ENCODE measurements at places on chromosomes 3 and 15.
A peak's percentile ranks its signal among the peaks of the same experiment; 100 is the strongest.

GRCh38 chr15:66394915-66395314, 8.2 kb downstream of the MAP2K1 start:
- DNase-seq = no peak

- DNase-seq = peak; percentile 76
Observed at GRCh38 chr3:64213962-64214379, 11.3 kb downstream of the PRICKLE2 start.

- no peak for DNase-seq
Observed at GRCh38 chr3:18027161-18027939, 284.9 kb upstream of the TBC1D5 start.

GRCh38 chr3:71734881-71735280, 9.7 kb upstream of the EIF4E3 start:
- DNase-seq = no peak

GRCh38 chr3:179452176-179452564, 900 bp upstream of the GNB4 start:
- DNase-seq = peak; percentile 53

DNA sequence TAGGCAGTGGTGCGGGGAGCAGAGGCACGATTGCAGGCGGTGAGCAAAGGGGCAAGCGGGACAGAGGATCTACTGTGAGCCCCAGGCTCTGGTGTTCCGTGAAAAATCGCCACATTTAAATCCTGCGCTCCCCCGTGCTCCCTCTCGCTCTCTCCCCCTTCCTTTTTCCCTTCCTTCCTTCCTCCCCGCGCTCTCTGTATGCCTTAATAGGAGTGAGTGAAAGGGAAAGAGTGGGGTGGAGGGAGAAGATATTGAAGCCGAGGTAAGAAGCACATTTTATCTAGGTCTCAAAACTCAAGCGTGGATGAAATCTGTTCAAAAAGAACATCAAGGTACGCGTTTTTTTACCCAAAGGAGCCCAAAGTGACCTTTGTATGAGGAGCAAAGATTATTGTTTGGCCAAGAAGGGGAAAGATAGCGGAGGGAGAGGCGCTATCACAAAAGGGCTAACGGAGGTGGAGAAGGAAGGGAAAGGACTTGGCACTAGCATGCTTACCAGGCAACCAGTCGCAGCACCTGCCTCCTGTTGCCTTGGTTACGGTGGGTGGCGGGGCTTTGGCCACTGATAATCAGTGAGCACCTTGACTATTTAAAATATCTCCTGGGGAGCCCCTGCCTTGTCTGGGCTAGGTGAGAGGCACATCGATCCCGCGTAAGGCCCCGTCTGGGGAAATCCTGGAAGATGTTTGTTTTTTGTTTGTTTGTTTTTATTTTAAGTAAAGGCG, 14.9 kb upstream of the AEN start:
- DNase-seq = no peak

DNA sequence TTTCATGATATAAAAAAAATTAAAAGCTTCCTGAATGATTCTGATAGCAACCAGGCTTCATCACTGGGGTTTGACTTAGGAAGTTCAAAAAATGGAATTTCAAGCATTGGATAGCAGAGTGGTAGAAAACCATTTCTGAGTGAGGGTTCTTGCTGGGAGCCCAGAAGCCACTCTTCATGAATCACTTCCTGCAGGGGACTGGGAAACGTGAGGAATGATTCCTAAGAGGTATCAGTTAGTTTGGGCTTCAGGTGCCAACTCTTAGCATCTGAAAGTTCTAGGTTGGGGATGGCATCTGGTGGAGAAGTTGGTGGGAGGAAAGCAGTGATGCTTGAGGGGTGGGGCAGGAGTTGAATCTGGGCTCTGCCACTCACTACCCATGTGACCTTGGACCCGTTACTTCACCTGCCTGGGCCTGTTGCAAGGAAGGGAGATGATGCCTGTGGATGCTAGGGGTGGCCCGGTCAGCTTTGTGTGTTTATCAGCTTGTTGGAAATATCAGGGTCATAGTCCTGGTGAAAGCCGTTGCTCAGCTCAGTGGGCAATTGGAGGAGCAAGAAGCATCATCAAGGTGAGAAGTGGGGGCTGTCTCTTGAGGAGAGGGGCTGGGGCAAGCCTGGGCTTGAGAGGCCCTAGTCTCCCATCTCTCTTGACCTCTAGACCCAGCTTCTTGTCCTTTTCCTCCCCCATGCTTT, 37.0 kb upstream of the TNFAIP8L3 start:
- no peak for DNase-seq

DNA sequence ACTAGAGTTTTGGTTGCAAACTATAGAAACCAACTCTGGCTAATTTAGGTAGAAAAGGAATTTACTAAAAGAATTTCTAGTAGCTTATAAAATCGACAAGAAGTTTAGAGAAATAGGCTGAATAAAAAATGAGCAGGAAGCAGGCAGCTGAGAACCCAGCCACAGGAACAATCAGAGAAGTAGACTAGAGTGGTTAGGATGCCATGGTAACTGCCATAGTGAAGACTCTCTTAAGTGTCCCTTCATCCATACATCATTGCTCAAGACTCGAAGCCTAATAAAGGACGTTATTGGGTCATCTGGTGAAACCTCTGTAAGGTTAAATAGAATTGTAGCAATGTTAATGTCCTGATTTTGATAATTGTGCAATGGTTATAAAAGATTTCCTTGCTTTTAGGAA, 13.8 kb downstream of the AVEN start:
- DNase-seq = no peak

- DNase-seq = no peak
Observed at GRCh38 chr15:59694779-59695178, 5.7 kb upstream of the BNIP2 start.

DNA sequence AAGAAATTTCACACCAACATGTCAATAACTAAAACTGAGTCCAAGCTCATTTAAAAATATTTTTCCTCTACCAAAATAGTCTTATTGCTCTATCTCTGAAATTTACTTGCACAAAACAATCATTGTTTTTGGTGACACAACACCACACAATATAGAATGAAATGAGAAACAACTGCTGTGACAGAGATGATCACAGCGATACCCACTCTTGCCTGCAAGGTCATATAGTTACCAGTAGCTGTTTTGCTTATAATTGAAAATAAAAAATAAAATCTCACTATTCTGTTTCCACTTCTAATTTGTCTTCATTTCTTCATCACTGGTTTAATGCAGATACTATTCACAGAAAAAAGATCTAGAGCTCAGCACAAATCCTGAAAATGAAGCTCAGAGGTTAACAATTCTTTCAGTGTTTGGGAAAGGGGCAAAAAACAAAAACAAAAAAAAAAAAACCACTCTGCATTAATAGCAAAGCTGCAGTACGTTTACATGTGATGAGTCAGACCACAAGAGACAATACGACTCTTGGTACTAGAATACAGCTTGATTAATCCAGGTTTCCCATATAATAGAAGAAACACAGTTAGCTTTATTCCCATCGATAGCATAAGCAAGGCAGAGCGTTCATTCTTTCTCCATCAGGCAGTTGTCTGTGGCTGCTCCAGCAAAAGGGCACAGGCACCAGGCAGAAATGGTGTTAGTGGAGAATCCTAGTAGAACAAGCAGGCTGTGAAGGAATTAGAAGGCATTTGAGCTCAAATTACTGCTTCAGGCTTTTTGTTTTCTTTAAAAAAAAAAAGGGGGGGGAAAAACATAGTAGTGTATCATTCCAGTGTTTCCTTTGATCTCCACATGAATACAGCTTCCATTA, 773 bp downstream of the ANKRD28 start:
- DNase-seq = no peak

DNA sequence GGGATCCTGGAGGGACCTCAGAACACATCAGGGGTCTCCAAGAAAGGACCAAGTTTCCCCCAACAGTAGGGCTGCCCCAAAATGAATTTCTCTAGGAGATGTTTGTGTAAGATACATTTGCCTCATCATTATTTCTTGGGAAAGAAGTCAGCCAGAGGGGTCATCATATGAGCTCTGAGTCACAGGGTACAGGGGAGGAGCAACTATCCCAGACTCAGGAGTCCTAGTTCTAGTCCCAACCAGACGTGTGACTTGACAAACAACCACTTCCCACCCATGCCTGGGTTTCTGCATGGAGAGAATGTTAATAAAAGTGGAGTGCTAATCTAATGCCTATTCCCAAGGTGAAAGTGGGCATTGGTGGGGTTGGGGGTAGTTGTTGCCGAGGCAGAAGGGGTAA, 144.1 kb downstream of the ALDH1A2 start:
- DNase-seq = no peak

- no peak for DNase-seq
Observed at GRCh38 chr15:60557191-60557618, 78.3 kb upstream of the ICE2 start.

DNA sequence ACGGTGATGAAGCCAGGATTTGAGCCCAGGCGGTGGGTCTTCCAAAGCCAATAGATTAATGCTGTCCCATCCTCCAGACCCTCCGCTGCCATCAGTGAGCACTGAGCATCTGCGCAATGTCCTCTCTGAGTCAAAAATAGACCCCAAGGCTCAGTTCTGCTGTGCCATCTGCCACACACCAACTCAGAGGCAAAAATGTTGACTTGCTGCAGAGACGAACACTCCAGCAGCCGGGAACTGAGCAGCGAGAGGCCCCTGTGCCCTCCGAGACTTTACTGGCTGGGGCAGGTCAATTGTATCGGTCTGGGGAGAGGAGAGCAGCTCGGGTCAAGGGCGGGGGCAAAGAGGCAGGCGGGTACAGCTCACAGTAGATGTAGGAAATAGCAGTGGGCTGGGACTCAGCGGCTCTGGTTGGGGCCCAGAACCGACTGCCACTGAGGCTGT, 41.5 kb upstream of the ATP2B2 start:
- no peak for DNase-seq

Data from GM03348 (cell line).